SK-N-MC (cell line): ENCODE measurements at places on chromosomes 2 and 18.

DNA sequence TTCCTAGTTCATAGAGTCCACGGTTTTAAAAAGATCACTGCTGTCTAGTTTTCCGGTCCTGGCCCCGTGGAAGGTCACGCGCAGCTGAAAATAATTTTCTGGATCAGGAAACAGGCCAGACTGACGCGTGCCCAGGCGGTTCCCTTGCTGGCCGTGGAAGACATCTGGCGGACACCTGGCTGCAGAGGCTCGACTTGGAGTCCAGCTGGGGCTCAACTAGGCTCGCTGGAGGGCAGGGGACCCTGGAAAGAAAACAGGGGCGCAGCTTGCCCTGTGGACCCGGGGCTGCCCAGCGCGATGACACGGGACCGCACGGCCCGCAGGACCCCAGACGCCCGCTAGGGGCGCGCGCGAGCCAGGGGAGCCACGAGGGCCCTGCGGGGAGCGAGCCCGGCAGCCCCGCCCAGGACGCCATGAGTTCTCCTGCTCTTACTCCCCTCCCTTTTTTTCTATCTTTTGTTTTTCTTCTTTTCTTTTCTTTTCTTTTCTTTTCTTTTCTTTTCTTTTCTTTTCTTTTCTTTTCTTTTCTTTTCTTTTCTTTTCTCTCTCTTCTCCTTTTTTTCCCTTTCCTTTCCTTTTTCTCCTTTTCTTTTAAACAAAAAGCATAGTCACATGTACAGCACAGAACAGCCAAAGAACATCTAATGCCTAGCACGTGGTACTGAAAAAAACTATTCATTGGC, 43.2 kb upstream of the UBE2F start:
- DNase-seq: no peak

- no peak for DNase-seq
These were observed 1334.8 kb upstream of the CELF4 start for GRCh38 chr18:38900445-38900844.

DNA sequence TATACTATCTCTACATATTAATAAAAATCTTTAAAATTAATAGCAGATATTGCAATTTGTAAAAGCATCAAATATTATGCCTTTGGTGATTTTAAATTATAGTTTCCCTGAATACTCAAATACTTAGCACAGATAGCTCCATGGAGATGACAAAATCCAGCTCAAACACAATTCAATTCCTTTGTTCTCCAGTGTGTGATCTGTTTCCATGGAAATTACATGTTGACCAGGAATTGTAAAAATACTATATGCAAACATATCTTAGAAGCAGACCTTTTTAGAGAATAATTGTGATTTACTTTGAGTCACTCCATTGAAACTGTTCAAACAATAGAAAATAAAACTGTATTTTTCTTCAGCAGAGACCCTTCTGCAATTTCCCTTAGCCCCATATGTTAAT, 68.3 kb downstream of the FAM161A start:
- no peak for DNase-seq

DNA sequence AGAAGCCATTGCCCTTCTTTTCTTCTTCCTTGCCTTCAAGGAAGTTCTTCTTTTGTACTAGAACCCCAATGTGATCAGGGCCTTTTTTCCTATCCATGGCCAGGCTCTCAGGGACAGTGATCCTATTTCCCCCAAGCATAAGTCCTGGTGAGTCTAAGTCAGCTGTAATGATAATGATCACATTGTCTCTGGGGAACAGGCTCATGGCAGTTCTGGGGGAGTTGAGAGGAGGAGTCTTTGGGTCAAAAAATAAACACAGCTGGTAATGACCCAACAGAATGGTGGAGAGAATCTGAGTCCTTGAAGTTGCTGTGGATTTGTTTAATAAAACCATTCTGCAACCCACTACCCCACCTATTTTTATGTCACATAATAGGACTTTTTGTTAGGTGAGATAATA, 96.6 kb downstream of the SOCS6 start:
- no peak for DNase-seq

DNA sequence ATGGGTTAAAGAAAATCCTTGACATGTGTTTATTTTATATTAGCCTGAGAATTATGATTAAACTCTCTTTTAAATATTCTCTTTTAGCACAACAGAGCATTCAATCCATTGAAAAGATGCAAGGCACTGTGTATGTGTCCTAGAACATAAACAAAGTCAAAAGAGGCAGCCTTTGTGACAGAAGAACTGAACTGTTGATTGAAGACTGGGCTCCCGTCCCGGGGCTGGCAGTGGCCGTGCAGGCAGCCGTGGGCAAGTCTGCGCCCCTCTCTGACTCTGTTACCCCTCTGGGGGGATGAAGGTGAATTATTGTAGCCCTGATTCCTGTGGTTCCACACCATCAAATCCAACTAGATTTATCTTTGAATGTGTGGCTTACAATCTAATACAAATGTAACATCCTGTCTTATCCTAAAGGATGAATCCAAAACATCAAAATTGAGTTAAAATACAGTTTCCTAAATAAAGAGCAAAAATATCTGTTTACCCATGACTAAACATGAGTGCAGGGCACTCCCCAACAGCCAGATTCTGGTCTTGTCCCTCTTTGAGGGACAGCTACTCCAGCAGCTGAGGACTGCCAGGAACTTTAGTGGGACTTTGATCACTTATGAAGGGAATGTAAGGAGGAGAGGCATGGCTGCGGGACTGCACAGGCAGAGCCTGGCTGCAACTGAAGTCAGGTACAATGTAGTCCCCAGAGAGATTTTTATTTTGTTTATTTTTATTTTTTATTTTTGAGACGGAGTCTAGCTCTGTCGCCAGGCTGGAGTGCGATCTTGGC, 37.3 kb upstream of the SH3BP4 start:
- no peak for DNase-seq

DNA sequence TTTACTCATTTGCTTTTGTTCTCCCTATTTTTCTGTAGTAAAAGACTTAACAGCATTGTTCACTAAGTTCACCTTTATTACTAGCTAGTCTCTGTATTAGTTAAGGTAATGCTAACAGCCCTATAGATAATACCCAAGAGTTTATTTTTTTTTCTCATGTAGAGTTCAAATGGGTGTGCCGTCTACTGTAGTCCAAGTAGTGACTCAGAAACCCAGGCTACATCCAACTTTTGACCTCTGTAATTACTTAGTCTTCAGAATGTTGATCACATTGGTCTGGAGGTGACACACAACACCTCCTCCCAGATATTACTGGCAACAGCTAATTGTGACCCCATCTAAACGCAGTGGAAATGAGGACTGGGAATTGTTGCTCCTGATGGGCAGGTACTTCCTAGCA, 7.7 kb downstream of the COQ10B start:
- DNase-seq: no peak
